ENCODE measurements at places on chromosomes 11 and 22.
A peak's percentile ranks its signal among the peaks of the same experiment; 100 is the strongest.

GRCh38 chr11:134596404-134596803 is 184.4 kb upstream of the B3GAT1 start:
- DNase-seq: no peak

DNA sequence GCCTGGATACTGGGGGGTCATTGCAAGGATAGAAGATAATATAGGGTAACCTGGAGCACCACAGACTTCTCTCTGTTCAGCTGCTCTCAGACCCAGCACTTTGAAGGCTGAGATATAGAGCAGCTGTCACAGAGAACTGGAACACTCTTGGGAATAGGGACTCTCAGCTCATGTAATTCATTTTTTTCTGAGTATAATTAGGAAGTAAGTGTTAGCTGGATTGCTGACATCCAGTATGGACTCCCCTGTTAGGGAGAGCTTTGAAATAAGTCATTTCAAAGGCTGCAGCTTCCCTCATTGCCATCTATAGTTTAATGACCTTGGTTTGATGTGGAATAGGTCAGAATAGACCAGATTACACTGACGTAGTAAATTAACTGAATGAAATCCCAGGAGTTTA is 120.8 kb upstream of the POU2AF2 start:
- no peak for DNase-seq

DNA sequence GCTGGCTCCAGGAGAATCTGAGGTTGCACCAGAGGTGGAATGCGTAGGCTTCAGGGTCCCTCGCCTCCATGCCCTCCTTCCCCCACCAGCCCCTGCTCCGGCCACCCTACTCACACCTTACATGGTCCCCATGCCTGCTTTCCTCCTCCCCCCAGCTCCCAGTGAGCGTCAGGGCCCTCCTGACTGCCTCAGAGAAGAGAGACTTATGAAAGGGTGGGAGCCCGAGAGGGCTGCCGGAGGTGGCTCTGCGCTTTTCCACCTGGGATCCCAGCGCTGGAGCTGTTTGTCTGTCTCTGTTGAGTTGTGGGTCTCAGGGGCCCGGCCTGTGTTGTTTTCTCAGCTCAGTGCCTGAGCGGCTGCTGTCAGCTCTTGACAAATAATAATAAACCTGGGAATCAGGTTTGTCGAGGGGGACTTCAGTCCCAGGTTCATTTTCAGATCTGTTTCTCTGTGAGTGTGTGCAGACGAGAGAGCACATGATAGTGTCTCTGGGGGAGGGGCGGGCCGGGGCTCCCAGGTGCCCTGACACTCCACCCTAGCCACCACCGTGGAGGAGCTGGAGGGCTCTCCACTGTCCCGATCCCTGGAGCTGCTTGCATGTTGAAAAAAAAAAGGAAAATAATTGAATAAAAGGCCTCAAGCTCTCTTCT is 153.7 kb downstream of the FEZ1 start:
- no peak for DNase-seq

DNA sequence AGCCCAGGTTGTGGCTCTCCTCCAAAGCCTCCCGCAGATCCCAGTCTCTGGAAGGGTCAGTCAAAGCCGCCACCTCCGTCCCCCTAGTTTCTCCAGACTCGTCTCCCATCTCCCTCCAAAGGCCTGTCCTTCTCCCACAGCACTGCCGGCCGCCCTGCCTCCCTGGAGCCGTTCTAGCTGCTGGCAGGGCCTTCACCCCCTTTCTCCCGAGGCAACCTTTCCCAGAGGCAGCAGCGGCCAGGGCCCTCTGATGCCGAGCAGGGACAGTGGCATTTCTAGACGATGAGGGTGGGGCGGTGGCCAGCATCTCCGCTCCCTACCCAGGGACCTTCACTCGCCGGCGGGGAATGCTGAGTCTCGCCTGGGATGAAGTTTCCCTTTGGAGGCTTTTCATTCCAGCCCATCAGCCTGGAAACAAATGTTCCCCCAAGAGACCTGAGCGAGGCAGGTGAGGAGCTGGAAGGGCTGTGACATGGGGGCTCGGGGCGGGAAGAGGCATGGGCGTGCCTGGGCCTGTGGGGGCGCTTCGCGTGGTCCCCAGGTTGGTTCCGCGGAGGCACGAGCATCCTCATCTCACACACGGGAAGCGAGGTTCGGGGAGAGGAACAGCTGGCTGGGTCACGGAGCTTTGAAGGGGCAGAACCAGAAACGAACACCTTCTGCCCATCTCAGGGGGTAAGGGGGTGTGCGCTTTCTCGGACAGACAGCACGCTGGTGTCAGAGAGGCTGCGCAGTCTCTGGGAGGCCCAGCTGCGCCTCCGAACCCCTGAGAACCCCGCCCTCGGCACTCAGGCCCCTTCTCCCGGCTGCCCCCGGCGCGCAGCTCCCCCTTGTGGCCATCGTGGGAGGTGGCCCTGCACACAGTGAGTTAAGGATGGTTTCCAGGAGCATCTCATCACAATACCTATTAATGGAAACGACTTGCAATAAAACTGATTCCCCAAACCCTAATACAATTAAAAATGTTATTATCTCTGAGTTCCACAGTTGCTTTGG is 18.1 kb upstream of the KLHL35 start:
- DNase-seq: no peak

GRCh38 chr22:50251477-50252081 is 514 bp upstream of the HDAC10 start:
- DNase-seq: no peak

DNA sequence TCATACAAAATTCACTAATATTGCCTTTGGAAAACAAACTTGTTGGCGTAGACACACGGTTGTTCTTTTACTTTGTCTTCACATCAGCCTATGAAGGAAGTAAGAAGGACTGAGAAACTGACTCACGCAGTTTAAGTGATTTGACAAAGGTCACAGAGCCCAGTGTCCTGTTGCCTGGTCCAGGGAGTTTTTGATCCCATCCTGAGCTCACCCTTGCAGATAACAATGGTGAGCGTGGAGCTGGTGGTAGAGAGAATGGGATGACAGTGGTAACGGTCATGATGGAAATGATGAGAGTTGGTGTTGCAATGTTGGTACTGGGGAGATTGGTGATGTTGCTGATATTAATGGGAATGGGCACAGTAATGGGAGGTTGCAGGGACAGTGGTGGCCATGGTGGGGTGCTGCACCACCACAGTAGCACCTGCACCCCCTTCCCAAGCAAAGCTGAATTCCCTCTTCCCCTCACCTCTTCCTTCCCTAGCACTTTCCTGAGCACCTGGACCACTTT is 22.0 kb downstream of the CREB3L1 start:
- no peak for DNase-seq

- peak; percentile 23 for DNase-seq
Measured at GRCh38 chr11:83070044-83070701, 1.5 kb downstream of the RAB30 start.

DNA sequence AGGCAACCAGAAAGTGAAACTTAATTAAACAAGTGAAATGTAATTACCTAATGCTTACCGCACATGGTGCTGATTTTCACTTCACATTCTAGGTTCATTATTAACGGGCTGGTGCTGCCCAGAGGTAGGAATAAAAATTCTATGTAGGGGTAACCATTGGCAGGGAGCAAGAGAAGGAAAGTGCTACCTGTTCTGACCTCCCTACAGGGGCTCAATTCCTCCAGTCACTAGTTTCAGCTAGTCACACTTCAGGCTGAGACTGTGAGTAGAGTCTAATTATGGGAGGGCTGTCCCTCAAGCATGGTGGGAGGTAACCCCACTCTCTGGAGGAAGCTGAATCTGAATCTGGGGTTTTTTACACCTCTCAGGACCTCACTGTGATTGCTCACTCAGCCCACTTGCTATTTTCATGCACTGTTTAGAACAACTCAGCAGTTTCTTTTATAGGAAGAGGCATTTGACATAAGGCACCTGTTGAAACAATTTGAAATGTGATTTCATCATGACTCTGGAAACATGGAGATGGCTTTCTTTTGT is 75.4 kb downstream of the MAML2 start:
- DNase-seq: no peak
